ENCODE measurements at places on chromosomes 3 and 15.

DNA sequence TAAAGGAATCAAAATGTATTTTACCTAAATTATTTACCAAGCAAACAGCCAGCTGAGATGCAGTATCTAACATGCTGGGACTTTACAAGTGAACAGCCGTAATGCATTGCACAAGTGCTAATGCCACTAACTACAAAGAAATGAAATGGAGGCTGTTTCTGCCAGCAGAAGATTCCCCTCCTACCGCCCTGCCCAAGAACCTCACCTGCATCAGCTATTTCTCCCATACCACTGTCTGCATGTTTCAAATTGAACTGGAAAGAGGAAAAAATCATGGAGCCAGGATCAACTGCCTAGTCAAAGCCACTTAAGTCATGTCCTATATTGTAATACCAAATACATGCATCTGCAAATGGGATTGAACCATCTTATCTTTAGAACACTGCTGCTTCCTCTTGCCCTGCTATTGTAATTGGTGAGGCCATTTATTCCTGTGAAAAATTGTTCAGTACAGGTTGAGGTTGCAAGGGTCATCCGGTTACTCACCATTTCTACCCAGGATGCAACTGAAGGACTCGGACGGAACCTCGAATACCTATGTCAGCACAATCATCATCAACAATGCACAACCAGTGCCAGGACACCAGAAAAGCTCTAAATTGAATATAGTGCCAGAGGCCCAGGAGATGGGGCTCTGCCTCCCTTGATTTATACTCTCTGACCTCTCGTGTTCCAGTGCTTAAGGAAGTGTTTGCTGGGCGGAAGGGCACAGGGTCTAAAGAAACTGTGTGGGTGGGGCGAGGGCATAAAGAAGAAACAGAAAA lies 27.5 kb downstream of the ANXA2 start:
- no peak for DNase-seq

- no peak for DNase-seq
These were observed 101.6 kb downstream of the MAGI1 start for GRCh38 chr3:65936908-65937638.

DNA sequence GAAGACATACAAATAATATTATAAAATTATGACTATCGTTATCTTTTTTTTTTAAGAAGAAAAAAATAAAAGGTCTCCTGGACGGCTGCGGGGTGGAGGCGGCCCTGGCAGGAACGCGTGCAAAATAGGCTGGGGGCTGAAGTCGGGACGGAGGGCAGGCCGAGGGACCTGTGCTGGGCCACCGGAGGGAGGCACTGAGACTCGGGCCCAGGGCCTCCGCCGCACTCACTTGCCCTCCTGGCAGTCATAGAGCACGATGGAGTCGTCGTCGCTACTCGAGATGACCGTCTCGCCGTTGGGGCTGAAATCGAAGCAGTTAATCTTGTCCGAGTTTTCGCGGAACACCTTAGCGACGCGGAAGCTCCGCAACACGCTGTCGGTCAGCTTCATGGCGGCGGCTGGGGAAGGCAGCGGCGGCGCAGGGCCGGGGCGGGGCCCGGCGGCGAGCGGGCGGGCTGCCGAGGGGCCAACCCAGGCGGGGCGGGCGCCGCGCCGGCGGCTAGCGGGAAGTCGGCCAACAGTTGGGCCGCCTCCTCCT lies 408 bp downstream of the WDR82 start:
- no peak for DNase-seq

DNA sequence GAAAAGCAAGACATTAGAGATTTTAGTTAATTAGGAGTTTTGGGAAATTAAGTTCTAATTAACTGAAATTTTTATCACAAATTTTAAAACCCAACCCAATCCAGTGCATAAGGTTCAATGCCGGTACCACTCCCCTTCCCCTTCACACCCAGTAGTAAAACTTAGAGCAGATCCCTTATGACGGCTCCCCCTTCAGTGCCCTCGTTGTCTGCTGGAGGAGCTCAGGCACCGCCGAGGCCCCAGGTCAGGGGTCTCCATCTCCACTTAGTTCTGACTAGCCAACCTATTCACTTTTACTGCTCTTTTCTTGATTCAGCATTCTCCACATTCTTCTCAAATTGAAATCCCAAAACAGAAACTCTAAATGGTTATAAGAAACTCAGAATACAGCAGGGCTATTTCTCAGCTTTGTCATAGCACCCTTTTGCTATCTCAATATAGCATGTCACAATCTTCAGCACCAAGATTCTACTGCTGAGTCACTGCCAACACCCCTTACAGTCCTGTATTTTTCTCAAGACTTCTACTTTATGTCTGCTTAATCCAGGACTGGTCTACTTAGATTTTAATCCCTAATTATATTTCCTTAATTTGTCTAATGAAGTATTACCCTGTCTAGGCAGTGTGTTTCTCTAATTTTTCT lies 39.8 kb downstream of the TUBGCP4 start:
- DNase-seq = no peak

GRCh38 chr3:133763797-133764683 lies 17.8 kb downstream of the TF start:
- DNase-seq = no peak

DNA sequence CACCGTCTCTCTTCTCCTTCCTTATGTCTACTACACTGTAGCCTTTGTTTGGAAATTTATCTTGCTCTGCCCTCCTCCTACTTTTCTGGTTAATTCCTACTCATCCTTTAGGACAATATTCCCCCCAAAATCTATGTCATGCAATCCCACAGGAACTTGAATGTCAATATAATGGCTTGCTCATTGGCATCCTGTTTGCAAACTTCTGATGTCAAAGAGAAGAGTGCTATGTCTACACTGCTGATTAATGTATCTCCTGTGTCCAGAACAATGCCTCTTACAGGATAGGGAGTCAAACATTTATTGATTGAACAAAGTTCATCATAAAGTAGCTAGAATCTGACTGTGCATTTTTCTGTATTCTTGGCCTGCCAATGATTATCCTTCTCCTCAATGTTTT lies 22.8 kb downstream of the SIDT1 start:
- no peak for DNase-seq

GRCh38 chr3:136893848-136894443 lies 31.9 kb downstream of the NCK1 start:
- DNase-seq = no peak

DNA sequence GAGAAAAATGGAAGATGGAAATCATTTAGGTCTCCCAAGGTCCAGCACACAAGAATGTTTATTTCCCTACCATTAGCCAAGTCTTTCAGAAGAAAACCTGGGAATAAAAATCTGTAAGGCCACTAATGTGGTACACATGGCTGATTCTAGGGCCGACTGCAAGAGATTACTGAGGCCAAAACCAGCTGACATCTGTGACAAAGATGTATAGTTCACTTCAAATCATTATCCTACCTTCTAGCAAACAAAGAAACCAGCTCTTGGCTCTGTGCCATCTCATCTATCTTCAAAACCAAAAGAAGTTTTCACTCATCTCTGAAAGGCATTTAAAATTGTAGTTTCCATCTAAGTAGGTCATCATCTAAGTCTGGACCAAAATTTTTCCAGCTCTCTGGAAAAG lies 43.9 kb downstream of the ERC2 start:
- DNase-seq = no peak

GRCh38 chr3:27174530-27174929 lies 194.7 kb downstream of the NEK10 start:
- DNase-seq = no peak

- no peak for DNase-seq
These were observed 326.1 kb downstream of the SATB1 start for GRCh38 chr3:18098960-18099587.

GRCh38 chr15:74144153-74144775 lies 13.9 kb downstream of the ISLR2 start:
- DNase-seq = no peak

DNA sequence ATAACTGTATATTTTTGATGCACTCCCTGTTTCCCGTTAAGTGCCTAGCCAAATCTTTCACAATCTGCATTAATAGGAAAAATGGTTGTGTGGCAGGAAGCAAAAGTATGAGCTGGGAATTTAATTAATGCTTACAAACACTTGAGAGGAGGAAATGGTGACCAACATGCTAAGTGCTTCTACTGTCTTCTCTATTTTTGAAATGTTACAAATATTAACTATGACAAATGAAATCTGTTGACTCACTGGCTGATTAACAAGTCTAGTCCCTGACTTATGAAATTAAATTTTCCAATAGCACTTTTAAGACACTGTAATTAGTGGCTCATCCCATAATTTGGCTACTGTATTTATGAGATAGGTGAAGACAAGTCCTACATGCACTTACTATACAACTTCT lies 446.9 kb upstream of the DPPA4 start:
- DNase-seq = no peak

DNA sequence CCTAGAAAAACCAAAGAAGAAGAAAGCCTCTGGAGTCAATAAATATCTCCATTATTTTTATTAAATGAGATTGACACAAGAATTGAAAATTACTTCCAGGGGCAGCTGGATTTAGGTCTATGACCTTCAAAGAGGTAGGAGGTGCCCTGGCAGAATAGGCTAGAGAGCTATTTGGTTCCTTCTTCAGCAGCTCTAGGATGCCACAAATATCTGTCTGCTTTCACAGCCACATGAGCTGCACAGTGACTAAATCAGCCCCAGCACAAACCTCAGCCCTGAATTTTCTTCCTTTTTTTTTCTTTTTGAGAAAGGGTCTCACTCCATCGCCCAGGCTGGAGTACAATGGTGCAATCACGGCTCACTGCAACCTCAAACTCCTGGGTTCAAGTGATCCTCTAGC lies 223.5 kb downstream of the ABHD5 start:
- DNase-seq = no peak

GRCh38 chr3:59178698-59179097 lies 128.9 kb upstream of the CFAP20DC start:
- DNase-seq = no peak

GRCh38 chr3:152818027-152818426 lies 16.9 kb upstream of the P2RY1 start:
- DNase-seq = no peak

GRCh38 chr15:35055416-35056105 lies 29.5 kb downstream of the NANOGP8 start:
- no peak for DNase-seq

GRCh38 chr15:83652626-83653204 lies 1.2 kb upstream of the ADAMTSL3 start:
- no peak for DNase-seq

- DNase-seq = no peak
These were observed 32.7 kb downstream of the CADM2 start for GRCh38 chr3:84991422-84991900.

GRCh38 chr3:331881-332280 lies 135.3 kb downstream of the CHL1 start:
- no peak for DNase-seq

- DNase-seq = no peak
These were observed 59.5 kb downstream of the MLH1 start for GRCh38 chr3:37052860-37053259.

- DNase-seq = no peak
These were observed 722 bp upstream of the CCDC50 start for GRCh38 chr3:191328383-191328961.

GRCh38 chr3:41274944-41275668 lies 75.8 kb downstream of the CTNNB1 start:
- DNase-seq = no peak

DNA sequence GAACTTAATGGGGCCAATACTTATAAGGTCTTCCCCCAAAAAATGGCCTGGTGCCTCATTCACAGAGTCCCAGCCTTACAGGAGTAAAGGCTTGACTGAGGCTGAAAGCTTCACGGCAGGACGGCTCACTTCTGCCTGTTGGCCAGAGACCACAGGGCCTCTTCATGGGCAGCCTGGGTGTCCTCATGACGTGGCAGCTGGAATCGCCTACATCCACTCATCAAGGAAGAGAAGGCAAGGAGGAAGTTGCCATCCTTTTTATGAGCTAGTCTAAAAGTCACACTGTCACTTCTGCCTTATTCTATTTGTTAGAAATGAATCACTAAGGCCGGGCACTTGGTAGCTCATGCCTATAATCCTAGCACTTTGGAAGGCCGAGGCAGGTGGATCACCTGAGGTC lies 89.3 kb upstream of the DGKG start:
- no peak for DNase-seq

DNA sequence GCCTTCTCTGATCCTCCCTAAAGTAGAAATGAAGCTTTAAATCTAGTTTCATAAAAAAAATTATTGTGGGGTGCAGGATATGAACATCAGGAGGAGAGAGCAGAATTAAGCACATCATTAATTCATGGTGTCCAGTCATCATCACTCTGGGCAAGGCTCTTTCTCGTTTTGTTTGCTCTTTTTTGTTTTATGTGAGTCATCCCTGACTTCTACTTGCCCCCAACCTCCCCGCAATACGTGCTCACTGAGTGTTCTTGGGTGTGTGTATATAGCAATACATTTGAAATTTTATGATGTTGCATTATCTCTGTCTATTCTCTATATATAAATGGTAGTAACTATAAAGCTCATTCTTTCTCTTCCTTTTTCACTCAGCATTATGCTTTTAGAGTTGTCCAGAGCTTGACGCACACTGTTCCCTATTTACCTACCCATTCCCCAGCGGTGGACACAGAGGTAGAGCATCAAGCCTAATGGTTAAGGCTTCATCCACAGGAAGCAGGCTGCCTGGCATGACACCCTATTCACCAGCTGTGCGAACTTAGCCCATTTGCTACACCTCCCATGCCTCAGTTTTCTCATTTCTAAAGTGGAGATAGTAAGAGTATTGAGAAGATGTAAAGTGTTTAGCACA lies 72.3 kb downstream of the CD200R1L start:
- DNase-seq = no peak

DNA sequence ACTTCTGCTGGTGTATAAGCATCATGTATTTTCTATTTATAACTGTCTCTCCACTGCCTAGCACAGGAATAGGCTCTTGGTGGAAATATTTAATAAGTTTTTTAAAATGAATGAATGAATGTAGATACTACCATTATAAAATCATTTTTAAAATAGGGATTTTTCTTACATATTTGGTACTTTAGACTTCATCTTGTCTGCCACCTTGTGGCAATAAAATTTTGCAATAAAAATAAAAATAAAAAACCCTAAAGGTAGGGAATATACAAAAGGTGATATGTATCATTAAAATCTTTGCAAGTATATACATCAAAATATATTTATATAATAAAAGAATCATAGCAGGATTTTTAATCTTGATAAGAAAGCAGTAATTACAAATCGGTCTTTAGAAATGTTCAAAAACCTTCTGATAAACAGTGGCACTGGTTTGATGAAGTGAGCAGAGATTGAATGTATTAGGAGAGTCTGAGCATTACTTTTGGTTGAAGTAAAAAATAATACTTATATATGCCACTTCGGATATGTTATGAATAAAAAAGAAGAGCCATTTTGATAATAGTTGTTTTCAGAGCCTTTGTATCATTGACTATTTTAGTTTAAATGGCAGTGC lies 95.2 kb downstream of the SPATA16 start:
- no peak for DNase-seq

DNA sequence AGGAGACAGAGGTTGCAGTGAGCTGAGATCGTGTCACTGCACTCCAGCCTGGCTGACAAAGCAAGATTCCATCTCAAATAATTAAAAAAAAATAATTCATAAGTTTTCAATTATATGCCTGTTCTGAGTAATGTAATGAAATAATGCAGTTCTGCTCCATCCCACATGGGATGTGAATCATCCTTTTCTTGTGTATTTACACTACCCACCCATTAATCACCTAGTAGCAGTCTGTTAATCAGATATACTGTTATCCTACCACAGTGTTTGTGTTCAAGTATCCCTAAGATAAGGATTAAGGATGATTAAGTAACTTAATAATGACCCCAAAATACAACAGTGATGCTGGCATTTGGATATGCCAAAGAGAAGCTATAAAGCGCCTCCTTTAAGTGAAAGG lies 38.8 kb downstream of the PIGB start:
- DNase-seq = no peak

Data from GM12864 (cell line).